Body of pancreas (tissue), 4 donors: ENCODE measurements at places on chromosomes 6 and 20.

GRCh38 chr6:67881706-67882065 lies 753.4 kb upstream of the ADGRB3 start:
- no peak for DNase-seq

DNA sequence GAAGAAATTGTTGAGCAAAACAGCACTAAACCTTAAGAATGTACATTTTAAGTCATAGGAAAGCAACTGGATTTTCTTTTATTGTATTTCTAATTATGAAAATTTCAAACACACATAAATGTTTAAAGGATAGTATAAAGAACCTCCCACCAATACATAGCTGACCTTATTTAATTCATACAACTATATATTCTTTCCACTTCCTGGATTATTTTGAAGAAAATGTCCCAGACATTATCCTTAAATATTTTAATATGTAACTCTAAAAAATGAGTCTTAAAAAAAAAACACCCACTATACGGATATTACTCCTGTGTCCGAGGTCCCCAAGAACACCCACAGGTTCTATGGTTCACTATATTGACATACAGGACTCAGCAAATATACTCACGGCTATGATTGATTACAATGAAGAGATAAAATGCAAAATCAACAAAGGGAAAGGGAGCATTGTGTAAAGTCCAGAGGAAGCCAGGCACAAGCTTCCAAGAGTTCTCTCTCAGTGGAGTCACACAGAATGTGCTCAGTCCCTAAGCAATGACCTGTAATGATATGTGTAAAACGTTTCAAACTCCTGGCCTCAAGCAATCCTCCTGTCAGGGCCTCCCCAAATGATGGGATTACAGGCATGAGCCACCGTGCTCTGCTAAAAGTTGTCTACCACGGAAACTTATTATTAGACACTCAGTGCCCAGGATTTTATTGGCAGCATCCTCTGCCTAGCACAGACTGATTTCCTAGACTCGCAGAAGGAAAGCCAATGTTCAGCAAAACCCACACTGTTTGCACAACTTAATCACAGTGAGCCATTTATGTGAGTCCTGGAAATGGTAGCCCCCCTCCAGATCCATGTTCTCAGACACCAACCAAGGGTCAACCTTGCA lies 23.2 kb downstream of the GLYATL3 start:
- peak; percentile 54 for DNase-seq

DNA sequence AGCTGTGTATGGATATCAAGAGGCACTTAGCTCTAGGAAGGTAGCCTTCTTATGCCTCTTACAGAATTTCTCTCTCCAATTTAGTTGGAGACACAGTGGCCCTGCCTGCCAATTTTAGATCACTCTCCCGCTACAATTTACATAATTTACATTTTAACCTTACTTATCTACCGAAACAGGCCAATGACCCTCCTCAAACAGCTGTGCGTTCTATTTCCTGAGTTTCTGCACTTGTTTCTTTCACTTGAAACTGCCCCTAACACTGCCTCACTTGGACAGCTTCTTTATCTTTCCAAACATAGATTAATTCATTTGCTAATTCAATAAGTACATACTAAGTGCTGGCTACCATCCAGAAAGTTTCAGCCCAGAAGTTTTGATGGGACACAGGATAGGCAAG lies 52.9 kb upstream of the HDDC2 start:
- no peak for DNase-seq

DNA sequence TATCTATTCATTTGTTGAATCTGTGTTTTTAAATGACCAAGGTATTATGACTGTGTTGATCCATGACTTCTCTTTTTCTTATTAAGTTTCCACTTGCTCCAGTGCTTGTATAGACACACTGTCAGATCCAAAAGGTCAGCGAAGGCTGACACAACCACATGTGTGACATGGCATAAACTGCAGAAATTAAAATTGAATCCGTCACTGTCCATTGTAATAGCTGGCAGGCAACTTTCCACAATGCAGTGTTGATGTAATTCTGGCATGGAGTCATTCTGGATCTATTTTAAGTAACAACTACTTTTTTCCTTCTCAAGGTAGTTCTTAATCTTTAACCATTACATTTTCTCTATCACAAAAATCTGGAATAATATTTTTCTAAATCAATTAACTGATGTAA lies 145.3 kb downstream of the AIG1 start:
- DNase-seq: no peak

- peak; percentile 45 for DNase-seq
These were observed 39.9 kb downstream of the RPRD1B start for GRCh38 chr20:38073307-38074071.

DNA sequence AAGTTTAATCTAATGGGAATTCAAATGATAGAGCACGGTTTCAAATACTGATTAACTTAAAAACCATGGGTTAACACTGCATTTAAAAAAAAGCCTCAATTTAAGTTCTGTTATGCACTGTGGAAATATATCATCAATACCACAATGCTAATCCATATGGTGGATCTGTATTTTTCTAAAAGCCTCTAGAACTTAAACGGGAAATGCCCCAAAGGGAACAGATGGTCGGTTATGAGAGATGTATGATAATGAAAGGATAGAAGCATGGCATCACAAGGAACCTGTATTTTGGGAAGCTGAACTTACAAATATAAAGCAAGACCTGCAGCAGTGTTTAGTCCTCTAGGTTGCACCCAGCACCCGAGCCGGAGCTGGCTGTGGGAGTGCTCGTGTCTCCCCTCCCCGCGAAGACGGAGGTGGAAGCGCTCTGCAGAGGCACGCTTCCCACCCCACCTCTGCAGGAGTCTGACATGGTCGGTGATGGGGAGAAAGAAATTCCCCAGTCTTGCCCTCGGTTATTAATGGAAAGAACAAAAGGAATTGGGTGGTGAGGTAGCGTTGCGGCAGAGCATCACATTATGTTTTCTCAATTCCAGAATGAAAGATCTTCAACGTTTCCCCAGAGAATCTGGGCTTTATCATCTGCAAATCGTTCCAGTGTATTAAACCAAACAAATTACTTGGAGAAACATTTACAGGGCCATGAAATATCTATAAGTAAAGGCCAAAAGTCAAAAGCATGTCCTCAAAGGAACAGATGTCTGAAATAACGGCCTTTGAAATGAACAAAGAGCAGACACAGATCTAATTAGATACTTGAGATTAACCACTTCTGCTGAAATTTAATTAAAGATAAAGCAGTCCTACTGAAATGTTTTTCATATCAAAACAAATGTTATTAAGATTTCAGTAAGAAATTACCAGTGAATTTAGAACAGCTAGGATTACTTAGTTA lies 103.1 kb upstream of the POPDC3 start:
- no peak for DNase-seq

- no peak for DNase-seq
These were observed 484.7 kb downstream of the TFAP2B start for GRCh38 chr6:51303338-51303737.

DNA sequence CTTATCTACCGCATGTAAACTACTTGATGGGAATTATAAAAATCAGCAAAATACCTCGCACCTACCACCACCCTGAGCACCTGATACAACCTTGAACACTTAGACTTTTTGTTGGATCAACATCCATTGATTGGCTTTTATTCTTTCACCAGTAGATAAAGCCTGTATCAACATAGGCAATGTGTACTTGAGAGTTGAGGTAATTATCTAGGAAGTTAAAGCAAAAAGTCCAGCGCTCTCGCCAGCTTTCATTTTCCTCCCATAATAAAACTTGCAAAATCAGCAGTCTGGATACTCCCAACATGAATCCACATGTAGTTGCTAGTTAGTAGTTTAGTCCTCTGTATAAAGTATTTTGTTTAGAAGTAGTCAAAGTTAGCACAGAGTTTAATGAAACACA lies 132.0 kb upstream of the PRDM1 start:
- no peak for DNase-seq
